CD4-positive, alpha-beta T cell treated with Interleukin-4 for 4 hours (primary cell): ENCODE measurements at places on chromosomes 2 and 18.

DNA sequence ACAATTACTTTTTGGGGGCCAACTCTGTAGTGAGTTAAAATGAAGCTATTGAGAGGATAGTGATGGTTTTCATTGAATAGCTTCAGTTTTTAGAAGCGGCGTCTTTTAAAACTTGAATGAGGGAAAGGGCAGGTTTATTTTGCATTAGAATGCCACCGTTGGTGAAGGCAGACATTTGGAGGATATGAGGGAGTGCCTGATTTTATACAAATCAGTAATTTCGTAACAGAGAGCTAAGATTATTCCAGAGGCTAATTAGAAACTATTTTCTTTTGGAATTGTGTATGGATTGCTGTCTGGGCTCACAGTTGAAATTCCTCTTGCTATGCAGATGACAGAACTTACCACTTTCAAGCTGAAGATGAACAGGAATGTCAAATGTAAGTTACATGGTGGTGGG is 67.6 kb downstream of the ITGB1BP1 start:
- DNase-seq = no peak

DNA sequence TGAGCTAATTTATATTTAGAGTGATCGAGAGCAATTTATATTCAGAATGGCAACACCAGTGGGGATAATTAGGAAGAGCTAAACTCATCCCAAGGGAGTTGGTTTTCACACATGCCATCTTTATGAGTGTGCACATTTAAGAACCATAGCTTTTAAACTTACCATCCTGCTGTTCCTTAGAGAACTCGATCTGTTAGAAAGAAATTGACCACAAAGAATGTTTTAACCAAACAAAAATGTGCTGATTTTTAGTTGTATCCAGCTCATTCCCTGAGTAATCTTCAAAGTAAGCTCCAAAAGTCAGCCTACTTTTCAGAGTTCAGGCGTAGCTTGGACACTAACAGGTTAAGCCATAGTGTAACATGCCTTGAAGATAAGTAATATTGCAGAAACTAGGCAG is 12.6 kb downstream of the MYL1 start:
- no peak for DNase-seq

DNA sequence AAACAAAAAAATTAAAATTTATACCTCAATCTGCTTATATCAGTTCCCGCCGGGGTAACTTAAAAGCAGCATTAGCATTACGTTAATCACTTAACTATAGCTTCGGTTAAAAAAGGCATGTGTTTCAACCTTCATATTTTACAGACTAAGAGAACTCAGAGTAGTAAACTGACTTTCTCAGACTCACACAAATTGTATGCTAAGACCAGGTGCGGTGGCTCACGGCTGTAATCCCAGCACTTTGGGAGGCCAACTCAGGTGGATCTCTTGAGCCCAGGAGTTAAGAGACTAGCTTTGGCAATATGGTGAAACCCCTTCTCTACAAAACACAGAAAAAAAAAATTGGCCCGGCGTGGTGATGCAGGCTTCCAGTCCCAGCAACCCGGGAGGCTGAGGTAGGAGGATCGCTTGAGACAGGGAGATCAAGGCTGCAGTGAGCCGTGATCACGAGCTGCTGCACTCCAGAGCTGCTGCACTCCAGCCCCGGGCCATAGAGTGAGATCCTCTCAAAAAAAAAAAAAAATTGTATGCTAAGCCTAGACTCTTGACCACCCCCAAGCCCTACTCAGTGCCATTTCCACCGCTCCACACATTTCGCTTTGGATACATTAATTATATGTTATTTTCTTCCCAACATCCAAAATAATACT is 2.4 kb downstream of the HNRNPLL start:
- peak; percentile 37 for DNase-seq

DNA sequence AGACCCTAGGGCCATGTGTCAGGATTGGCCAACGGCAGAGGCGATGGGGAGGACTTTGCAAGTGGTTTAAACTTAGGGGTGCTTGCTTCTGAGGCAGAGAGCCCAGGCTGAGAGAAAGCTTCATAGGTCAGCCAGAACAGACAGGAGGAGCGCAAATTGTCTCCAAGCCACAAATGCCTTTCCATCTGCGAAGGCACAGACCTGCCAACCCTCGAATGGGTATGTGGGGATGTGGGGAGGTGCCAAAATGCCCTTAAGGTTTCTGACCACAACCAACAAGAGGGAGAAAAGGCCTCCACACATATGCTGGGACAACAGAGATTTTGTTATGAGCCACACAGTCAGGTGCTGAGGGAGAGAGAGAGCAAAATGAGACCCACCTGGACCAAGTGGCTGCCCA is 283.6 kb downstream of the CYP26B1 start:
- DNase-seq = no peak

DNA sequence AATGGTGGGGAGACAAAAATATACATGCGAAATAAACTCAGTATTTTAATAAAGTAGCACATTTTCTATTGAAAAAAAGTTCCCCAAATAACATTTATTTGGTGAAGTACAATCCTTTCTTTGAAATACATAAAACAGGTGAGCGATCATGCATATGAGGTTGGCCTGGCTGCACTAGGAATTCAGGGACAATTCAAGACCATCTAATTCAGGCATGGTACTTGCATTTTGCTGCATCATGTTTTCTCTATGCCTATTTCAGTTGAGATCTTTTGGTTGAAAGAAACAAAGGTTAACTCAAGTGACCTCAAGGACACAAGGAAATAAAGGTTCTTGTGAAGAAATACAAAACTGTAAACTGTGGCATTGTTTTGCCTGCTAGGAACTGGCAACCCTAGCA is 19.8 kb upstream of the TAF4B start:
- DNase-seq = no peak

GRCh38 chr18:54140641-54141040 is 83.8 kb downstream of the MBD2 start:
- DNase-seq = no peak

GRCh38 chr2:200585730-200586643 is at the start of gene AOX1:
TSS of gene AOX1 (plus strand) at chr2:200586014. CDS start at chr2:200586109, 95 bp downstream.
- no peak for DNase-seq

DNA sequence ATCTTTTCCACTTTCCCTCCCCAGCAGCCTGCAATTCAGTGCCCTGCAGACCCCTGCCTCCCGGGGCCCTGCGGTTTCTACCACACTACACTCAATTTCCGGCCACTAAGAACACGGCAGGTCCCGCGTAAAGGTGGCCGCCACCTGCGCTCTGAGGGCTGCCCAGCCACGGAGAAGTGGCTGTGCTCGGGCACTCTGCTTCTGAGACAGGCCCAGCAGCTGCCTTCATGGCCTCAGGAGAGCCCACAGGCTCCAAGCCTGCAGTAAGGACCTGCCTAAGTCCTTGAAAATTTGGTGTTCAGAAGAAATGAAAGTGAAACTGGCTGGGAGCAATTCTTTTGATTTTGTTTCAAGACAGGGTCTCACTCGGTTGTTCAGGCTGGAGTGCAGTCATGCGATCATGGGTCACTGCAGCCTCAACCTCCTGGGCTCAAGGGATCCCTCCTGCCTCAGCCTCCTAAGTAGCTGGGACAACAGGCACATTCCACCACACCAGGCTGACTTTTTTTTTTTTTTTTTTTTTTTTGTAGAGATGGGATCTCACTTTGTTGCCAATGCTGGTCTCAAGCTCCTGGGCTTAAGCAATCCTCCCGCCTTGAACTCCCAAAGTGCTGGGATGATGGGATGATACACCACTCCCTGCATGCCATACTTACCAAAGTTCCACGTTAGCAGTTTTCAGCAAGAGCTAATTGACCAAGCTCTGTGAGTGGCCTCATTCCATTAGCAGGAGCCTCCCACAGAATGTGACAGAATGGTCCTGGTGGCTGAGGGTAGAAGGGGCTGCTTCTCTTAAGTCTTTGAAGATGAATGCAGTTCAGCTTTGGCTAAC is 14.6 kb upstream of the ALPP start:
- DNase-seq = peak; percentile 20

- peak; percentile 35 for DNase-seq
These were observed 7.3 kb upstream of the PLEK start for GRCh38 chr2:68357605-68358337.

DNA sequence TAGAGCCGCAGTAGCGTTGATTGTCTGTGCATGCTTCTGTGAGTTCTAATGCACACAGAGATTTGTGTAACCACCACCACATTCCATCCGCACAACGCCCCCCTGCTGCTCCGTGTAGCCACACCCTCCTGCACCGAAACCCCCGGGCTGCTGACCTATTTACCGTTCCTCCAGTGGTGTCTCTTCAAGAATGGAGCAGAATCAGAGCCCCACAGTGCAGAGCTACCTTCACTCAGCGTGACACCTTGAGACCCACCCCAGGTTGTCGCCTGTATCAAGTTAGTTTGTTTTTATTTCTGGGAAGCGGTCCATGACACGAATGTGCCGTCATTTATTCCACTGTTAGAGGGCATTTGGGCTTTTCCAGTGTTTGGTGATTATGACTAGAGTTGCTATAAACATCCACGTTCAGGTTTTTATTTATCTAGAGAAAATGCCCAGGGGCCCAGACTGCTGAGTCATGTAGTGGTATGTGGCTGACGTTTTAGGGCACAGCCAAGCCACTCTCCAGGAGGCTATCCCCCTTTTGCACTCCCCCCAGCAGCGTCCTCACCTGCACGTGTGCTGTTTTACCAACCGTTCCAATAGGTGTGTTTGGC is 266.8 kb downstream of the NDUFA10 start:
- no peak for DNase-seq

- no peak for DNase-seq
These were observed 105.0 kb upstream of the CDC42EP3 start for GRCh38 chr2:37776487-37776886.

GRCh38 chr18:35481960-35482366 is 15.8 kb downstream of the INO80C start:
- no peak for DNase-seq

- DNase-seq = no peak
These were observed 42.5 kb downstream of the LYPD1 start for GRCh38 chr2:132627536-132627935.

- DNase-seq = no peak
These were observed 20.7 kb upstream of the DPP10 start for GRCh38 chr2:114421781-114422180.

GRCh38 chr2:204033611-204034495 is 97.3 kb downstream of the ICOS start:
- DNase-seq = no peak

- no peak for DNase-seq
These were observed 713 bp downstream of the ATOH8 start for GRCh38 chr2:85754313-85755095.

GRCh38 chr2:218261423-218262236 is 815 bp downstream of the GPBAR1 start:
- no peak for DNase-seq

GRCh38 chr2:207045531-207045930 is 106.2 kb downstream of the CPO start:
- no peak for DNase-seq

- no peak for DNase-seq
These were observed 38.2 kb upstream of the TWSG1 start for GRCh38 chr18:9296233-9297006.

DNA sequence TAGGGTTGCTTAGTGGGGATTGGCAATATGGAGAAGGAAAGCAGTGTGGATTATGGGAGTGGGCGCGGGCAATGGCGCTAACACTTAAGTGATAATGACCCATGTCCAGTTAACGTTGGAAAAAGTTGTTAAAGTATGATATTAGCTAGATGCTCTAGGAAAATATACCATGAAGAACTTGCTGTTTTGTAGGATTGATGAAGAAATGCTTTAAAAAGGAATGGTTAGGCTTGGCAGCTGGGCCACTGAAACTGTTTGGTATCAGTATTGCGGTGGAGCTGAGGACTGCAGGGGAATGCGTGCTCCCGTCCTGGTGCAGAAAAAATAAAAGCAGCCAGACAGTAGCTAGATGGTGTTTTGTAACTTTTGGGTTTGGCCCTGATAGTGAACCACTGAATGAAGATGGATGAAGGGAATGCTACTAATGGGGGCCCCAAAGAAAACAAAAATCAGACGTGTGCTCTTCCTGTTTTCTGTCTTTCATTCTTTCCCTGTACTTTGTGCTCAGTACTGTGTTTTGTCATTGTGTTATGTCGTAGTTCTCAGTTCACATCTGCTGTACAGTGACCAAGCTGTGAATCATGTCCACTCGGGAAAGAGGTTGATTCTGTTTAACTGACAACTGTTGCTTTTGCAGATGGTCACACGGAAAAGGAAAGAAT is 999 bp downstream of the INSIG2 start:
- peak; percentile 26 for DNase-seq

GRCh38 chr2:191994749-191995148 is 147.9 kb upstream of the CAVIN2 start:
- DNase-seq = no peak

- DNase-seq = no peak
These were observed 3.0 kb upstream of the TMEM37 start for GRCh38 chr2:119428488-119429224.

- DNase-seq = no peak
These were observed 18.7 kb downstream of the C1D start for GRCh38 chr2:68044099-68044498.
